Activated T-helper 1 cell treated with Interleukin-2 at 50 U/mL for 16 hours (primary cell): ENCODE measurements at places on chromosomes 11 and 22.

DNA sequence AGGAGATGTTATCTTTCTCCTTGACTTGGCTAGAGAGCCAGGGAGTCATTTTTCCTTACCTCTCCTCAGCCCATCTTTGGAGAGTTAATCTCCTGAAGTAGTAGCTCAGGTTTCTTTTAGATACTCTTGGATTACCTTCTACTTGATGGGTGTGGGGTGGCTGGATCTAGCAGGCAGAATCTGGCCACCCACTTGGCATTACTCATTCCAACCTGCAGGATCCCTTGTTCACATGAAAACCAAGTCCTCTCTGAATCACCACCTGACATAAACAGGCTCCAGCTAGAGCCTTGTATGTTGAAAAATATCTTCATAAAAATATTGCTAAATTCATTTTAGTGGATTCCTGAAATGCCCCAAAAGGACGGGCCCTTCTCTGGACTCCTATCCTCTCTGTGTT lies 250.6 kb upstream of the PLET1 start:
- DNase-seq, result no peak

- DNase-seq, result no peak
Observed at GRCh38 chr11:73072935-73073481, 69.1 kb downstream of the FCHSD2 start.

DNA sequence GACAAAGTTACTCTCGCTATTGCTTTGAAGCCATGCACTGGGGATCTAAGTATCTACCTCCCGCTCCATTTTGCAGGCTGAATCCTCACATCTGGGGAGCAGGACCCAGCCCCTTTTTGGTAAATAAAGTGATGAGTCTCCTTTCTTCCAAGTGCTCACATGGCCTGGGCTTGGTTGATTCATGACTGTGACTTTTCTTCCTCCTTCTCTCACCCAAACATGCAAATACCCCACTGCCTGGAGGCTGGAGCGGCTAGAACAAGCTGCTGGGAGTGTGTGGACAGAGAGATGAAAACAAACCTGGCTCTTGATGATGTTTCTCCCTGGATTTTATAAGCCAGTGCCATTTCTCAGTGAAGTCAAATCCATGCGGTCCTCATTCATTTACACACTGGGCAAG lies 72.7 kb downstream of the TRIM29 start:
- no peak for DNase-seq

DNA sequence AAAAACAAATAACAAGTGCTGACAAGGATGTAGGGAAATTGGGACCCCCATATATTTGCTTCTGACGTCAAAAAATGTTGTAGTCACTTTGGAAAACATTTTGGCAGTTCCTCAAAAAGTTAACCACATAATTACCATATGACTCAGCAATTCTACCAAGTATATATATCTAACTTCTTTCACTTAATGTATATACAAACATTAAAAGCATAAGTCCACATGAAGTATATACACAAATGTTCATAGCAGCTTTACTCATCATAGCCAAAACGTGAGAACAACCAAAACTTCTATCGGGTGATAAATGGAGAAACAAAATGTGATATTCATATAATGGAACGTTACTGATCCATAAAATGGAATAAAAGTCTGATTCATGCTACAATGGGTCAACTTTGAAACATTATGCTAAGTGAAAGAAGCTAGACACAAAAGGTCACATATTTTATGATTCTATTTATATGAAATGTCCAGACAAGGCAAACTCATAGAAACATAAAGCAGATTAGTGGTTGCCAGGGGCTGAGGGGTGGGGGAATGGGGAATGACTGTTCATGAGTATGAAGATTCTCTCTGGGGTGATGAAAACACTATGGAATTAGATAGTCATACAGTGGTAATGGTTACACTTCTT lies 48.7 kb upstream of the TEAD1 start:
- DNase-seq, result no peak

DNA sequence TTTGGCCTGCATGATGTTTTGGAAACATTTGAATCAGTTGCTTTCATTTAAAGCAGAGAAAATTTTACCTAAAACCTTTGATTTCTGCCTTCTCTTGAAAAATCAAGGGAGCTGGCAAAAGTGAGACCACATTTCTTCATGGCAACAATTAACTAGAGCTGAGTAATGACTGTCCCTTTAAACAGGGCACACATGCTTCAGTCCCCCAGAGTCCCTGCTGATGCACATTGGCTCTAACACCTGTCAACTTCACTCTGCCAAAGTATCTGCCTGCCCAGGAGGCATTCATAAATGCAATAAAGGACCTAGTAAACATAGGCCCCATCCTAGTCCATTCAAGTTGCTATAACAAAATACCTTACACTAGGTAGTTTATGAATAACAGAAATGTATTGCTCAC lies 87.1 kb upstream of the LDLRAD3 start:
- DNase-seq, result no peak
